ENCODE measurements at places on chromosomes 6 and 20. TPM values are rescaled to one million over a fixed set of nuclear protein-coding genes. Genes with fewer than 3 reads are reported as not detected.
A peak's percentile ranks its signal among the peaks of the same experiment; 100 is the strongest.

The SLC22A1 gene
- polyA plus RNA-seq: not detected

The RGS17 gene
- polyA plus RNA-seq: 0.17 TPM

The SLC24A3 gene
- polyA plus RNA-seq: not detected

The IER3 gene
- 17.2 TPM for polyA plus RNA-seq

The OR2B3 gene
- not detected for polyA plus RNA-seq

The FNDC1 gene
- not detected for polyA plus RNA-seq

The SMIM26 gene
- 201 TPM for polyA plus RNA-seq

The DNAH8 gene
- not detected for polyA plus RNA-seq

The INSM1 gene
- polyA plus RNA-seq: not detected

GRCh38 chr6:106117579-106117978 lies 31.4 kb downstream of the PRDM1 start:
- DNase-seq: no peak
- peaks cover 2% of the 10 kb centered on the region for H3K27me3 ChIP-seq
- H3K36me3 ChIP-seq: no peaks in the 10 kb centered on the region
- peaks cover 50% of the 10 kb centered on the region for H3K4me1 ChIP-seq
- H3K4me3 ChIP-seq: no peak overlapping the region
- H3K27ac ChIP-seq: peak overlapping the region; percentile 5

GRCh38 chr20:23513164-23513563 lies 22.2 kb downstream of the CST8 start:
- no peak overlapping the region for H3K4me3 ChIP-seq
- H3K27ac ChIP-seq: no peak overlapping the region
- no peaks in the 10 kb centered on the region for H3K27me3 ChIP-seq
- no peak for DNase-seq
- H3K4me1 ChIP-seq: no peaks in the 10 kb centered on the region
- H3K36me3 ChIP-seq: no peaks in the 10 kb centered on the region

- H3K27ac ChIP-seq: no peak overlapping the region
- H3K4me1 ChIP-seq: no peaks in the 10 kb centered on the region
- no peak for DNase-seq
- H3K36me3 ChIP-seq: peaks cover 3% of the 10 kb centered on the region
- H3K27me3 ChIP-seq: no peaks in the 10 kb centered on the region
- H3K4me3 ChIP-seq: no peak overlapping the region
These were observed 12.5 kb downstream of the PRIM2 start for GRCh38 chr6:57329933-57330332.

GRCh38 chr6:106702451-106703110 lies 73.2 kb downstream of the QRSL1 start:
- peak overlapping the region; percentile 93 for H3K27ac ChIP-seq
- H3K4me3 ChIP-seq: peak overlapping the region; percentile 23
- H3K36me3 ChIP-seq: no peaks in the 10 kb centered on the region
- H3K4me1 ChIP-seq: peaks cover 17% of the 10 kb centered on the region

GRCh38 chr20:48999890-49000870 lies 45.9 kb upstream of the CSE1L start:
- H3K27me3 ChIP-seq: no peaks in the 10 kb centered on the region
- H3K27ac ChIP-seq: no peak overlapping the region
- no peaks in the 10 kb centered on the region for H3K4me1 ChIP-seq
- DNase-seq: no peak
- peaks cover 2% of the 10 kb centered on the region for H3K36me3 ChIP-seq

GRCh38 chr6:20811109-20811761 lies 277.0 kb downstream of the CDKAL1 start:
- no peak overlapping the region for H3K27ac ChIP-seq
- DNase-seq: no peak
- no peaks in the 10 kb centered on the region for H3K36me3 ChIP-seq
- no peak overlapping the region for H3K4me3 ChIP-seq
- H3K4me1 ChIP-seq: no peaks in the 10 kb centered on the region
- H3K27me3 ChIP-seq: no peaks in the 10 kb centered on the region

DNA sequence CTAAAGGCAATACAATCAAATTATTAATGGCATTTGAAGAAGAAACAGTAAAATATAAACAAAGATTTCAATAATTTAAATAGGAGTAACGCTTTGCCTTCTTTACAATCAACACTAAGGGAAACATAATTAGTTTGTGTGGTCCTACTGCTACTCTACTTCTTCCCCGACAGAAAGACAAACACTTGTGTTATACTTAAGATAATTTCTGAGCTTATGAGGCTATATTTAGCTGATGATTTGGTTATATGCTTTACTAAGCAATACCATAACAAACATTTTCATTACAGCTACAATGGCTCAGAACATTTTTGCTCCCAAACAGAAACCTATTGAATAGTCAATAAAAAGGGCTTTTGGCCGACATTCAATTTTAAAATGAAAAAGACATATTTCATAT lies 1217.2 kb upstream of the GJE1 start:
- no peak overlapping the region for H3K4me3 ChIP-seq
- no peaks in the 10 kb centered on the region for H3K4me1 ChIP-seq
- no peak for DNase-seq
- no peaks in the 10 kb centered on the region for H3K36me3 ChIP-seq
- H3K27ac ChIP-seq: no peak overlapping the region

GRCh38 chr20:14518648-14519047 lies 181.2 kb upstream of the FLRT3 start:
- no peak for DNase-seq
- H3K4me1 ChIP-seq: no peaks in the 10 kb centered on the region
- H3K27ac ChIP-seq: no peak overlapping the region

GRCh38 chr6:156919814-156920369 lies 142.7 kb downstream of the ARID1B start:
- H3K4me1 ChIP-seq: peaks cover 27% of the 10 kb centered on the region
- no peak overlapping the region for H3K4me3 ChIP-seq
- H3K36me3 ChIP-seq: peaks cover 2% of the 10 kb centered on the region

- no peaks in the 10 kb centered on the region for H3K36me3 ChIP-seq
- no peak overlapping the region for H3K27ac ChIP-seq
- no peaks in the 10 kb centered on the region for H3K27me3 ChIP-seq
- no peak overlapping the region for H3K4me3 ChIP-seq
- DNase-seq: no peak
These were observed 670.3 kb downstream of the UTRN start for GRCh38 chr6:144955392-144955791.

- H3K27ac ChIP-seq: no peak overlapping the region
- no peak overlapping the region for H3K4me3 ChIP-seq
- H3K36me3 ChIP-seq: no peaks in the 10 kb centered on the region
- H3K4me1 ChIP-seq: no peaks in the 10 kb centered on the region
- no peaks in the 10 kb centered on the region for H3K27me3 ChIP-seq
These were observed 363.6 kb downstream of the RFPL4B start for GRCh38 chr6:112710710-112711109.

DNA sequence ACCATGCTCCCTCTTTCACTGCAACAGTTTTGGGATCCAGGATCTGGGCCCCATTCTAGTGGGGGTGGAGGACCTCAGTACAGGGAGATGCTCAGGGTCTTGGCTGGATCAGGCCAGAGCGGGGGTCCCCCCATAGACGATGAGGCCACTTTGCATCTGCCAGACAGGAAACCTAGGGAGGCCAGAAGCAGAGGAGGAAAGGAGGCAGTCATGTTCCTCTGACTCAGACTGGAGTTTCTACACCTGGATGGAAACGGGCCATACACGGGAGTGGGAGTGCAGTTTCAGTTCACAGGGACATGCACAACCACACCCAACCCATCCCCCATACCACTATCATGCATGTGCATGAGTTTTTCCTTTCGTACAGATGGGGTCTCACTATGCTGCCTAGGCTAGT lies 3.6 kb upstream of the EMILIN3 start:
- no peaks in the 10 kb centered on the region for H3K36me3 ChIP-seq
- DNase-seq: peak; percentile 16
- no peak overlapping the region for H3K27ac ChIP-seq
- H3K4me1 ChIP-seq: peaks cover 14% of the 10 kb centered on the region
- H3K4me3 ChIP-seq: no peak overlapping the region

- no peaks in the 10 kb centered on the region for H3K36me3 ChIP-seq
- H3K27ac ChIP-seq: no peak overlapping the region
- DNase-seq: no peak
- H3K4me1 ChIP-seq: no peaks in the 10 kb centered on the region
These were observed 449.7 kb downstream of the CDH26 start for GRCh38 chr20:60407938-60408337.

GRCh38 chr6:39926668-39927067 lies 7.6 kb downstream of the MOCS1 start:
- H3K4me1 ChIP-seq: no peaks in the 10 kb centered on the region
- H3K4me3 ChIP-seq: no peak overlapping the region
- no peak for DNase-seq
- H3K27ac ChIP-seq: no peak overlapping the region
- no peaks in the 10 kb centered on the region for H3K27me3 ChIP-seq
- no peaks in the 10 kb centered on the region for H3K36me3 ChIP-seq

GRCh38 chr6:73024598-73024997 lies 200.7 kb downstream of the KHDC1L start:
- no peak overlapping the region for H3K4me3 ChIP-seq
- DNase-seq: no peak
- no peak overlapping the region for H3K27ac ChIP-seq
- H3K4me1 ChIP-seq: 0 out of 2 replicates have a peak, but pooled peaks cover 1% of the 10 kb centered on the region
- no peaks in the 10 kb centered on the region for H3K36me3 ChIP-seq
- H3K27me3 ChIP-seq: no peaks in the 10 kb centered on the region

- DNase-seq: no peak
- no peak overlapping the region for H3K4me3 ChIP-seq
- H3K36me3 ChIP-seq: no peaks in the 10 kb centered on the region
These were observed 67.9 kb upstream of the TENT5A start for GRCh38 chr6:81820422-81820821.

GRCh38 chr20:17874271-17875105 lies 94.1 kb downstream of the SNX5 start:
- H3K27me3 ChIP-seq: no peaks in the 10 kb centered on the region
- H3K27ac ChIP-seq: no peak overlapping the region
- H3K4me3 ChIP-seq: no peak overlapping the region
- H3K36me3 ChIP-seq: no peaks in the 10 kb centered on the region

- no peaks in the 10 kb centered on the region for H3K4me1 ChIP-seq
- no peaks in the 10 kb centered on the region for H3K27me3 ChIP-seq
- H3K27ac ChIP-seq: no peak overlapping the region
- H3K36me3 ChIP-seq: no peaks in the 10 kb centered on the region
These were observed 423.5 kb downstream of the COL12A1 start for GRCh38 chr6:74782346-74782745.

GRCh38 chr6:104862456-104862855 lies 2.7 kb upstream of the HACE1 start:
- H3K36me3 ChIP-seq: no peaks in the 10 kb centered on the region
- no peaks in the 10 kb centered on the region for H3K4me1 ChIP-seq
- H3K4me3 ChIP-seq: no peak overlapping the region

DNA sequence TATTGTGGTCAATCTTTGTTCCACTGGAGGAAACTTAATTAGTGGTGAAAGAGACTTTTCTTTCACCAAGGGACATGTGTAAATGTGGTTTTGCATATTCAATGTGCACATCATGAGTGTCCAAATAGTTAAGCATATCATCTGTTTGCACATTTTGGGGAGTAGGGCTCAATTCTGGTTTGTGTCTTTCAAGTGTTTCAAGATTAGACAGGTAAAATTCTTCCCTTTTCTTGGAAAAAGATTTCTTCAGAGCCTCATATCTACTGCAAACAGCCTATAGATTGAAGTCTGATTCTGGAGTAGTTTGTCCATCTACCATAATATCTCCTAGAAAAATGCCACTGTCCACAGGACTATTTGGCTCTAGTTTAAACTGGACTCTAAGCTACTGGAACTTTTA lies 26.9 kb upstream of the DEFB118 start:
- no peaks in the 10 kb centered on the region for H3K27me3 ChIP-seq
- no peaks in the 10 kb centered on the region for H3K4me1 ChIP-seq
- no peak overlapping the region for H3K27ac ChIP-seq
- H3K4me3 ChIP-seq: no peak overlapping the region
- DNase-seq: no peak

- no peak for DNase-seq
- no peak overlapping the region for H3K27ac ChIP-seq
- no peaks in the 10 kb centered on the region for H3K36me3 ChIP-seq
- no peak overlapping the region for H3K4me3 ChIP-seq
- H3K27me3 ChIP-seq: no peaks in the 10 kb centered on the region
These were observed 19.3 kb upstream of the EPB41L2 start for GRCh38 chr6:131082335-131082734.
